RWPE2 (cell line): ENCODE measurements at places on chromosomes 11 and 22.

DNA sequence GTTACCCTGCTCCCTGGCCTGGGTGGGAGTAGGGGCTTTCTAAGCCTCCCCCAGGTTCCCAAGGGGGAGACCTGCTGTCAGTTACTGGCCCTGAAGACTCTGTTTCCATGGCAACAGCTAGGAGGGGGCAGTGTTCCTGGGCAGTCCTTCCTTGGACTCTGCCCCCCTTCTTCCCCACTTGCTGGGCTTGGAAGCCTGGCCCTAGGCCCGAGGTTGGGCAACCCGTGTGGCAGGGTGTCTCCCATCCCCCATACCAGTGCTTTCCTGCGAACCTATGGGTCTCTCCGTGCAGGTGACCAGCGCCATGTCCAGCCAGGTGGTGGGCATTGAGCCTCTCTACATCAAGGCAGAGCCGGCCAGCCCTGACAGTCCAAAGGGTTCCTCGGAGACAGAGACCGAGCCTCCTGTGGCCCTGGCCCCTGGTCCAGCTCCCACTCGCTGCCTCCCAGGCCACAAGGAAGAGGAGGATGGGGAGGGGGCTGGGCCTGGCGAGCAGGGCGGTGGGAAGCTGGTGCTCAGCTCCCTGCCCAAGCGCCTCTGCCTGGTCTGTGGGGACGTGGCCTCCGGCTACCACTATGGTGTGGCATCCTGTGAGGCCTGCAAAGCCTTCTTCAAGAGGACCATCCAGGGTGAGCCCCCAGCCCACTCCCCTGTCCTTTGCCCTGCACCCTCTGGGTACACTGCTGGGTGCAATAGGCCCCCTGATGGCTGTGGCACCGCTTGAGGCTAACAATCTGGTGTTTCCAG, 1.7 kb downstream of the ESRRA start:
- H3K27ac ChIP-seq = peak overlapping the region; percentile 86
- peaks cover 10% of the 10 kb centered on the region; the same call in 1 of the 2 replicates for H3K36me3 ChIP-seq
- H3K4me1 ChIP-seq = peaks cover 8% of the 10 kb centered on the region
- DNase-seq = peak; percentile 66
- no peaks in the 10 kb centered on the region for H3K27me3 ChIP-seq

DNA sequence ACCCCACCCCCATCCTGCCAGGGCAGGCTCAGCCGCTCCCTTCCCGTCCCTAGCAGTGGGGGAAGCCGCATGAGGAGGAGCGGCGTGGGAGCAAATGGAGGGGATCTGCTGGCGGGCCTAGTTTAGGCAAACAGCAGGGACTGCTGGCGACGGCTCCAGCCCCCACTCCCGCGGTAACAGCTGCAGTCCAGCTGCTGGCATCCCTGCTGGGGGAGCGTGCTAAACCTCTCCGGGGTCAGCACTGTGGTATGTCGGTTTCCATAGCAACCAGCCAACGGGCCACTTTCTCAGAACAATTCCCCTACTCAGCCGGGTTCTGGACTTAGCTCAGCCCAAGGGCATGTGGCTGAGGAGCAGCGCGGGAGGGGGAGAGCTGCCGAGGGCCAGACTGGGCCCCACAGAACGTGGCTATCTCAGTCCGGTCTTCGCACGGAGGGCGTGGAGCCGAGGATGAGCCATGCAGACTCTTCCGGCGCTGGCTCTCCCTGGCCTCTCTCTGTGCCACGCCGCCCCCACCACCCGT, 98.8 kb downstream of the PKNOX2 start:
- H3K4me1 ChIP-seq = no peaks in the 10 kb centered on the region
- H3K36me3 ChIP-seq = no peaks in the 10 kb centered on the region
- H3K27me3 ChIP-seq = peaks cover 5% of the 10 kb centered on the region
- H3K4me3 ChIP-seq = no peak overlapping the region

DNA sequence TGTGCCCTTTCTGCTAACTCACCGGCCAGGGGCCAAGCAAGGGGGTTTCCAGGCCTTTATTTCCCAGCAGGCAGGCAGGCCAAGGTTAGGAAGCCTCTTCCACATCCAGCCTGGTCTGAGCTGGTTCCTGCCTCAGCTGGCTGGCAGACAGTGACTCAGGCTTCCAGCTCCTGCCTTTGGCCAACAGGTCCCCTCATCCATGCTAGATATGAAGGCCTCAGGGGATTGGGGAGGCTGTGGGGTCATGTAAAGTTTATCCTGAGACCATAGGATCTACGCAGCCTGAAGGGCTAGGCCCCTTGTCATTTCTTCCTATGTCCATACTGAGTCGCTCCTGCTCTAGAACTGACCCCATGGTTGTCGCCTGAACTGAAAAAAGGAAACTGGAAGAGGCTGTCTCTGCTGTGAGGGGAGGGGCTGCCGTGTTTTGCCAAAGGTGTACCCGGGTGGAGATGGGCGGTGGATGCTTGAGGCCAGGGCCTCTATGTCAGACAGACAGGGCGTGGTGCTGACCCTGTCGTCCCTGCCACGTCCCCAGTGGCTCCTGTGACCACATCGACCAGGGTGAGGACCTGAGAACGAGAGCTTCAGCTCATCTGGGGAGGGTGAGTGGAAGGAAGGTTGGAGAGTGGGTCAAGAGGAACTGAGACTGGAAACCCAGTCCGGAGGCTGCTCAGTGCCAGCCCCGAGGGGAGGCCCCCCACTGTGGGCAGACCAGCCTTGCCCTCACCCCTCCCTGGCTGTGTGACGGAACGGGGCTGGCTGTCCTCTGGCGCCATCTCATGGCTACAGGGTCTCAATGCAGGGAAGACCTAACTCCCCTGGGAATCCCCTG, 17.0 kb downstream of the P2RY6 start:
- H3K4me3 ChIP-seq = no peak overlapping the region
- no peak for DNase-seq
- no peaks in the 10 kb centered on the region for H3K36me3 ChIP-seq
- peak overlapping the region; percentile 55 for H3K27ac ChIP-seq
- peaks cover 7% of the 10 kb centered on the region for H3K4me1 ChIP-seq
- no peaks in the 10 kb centered on the region for H3K27me3 ChIP-seq

GRCh38 chr11:11659567-11660362, 38.0 kb upstream of the GALNT18 start:
- H3K4me1 ChIP-seq = no peaks in the 10 kb centered on the region
- no peak overlapping the region for H3K27ac ChIP-seq
- H3K4me3 ChIP-seq = no peak overlapping the region
- peaks cover 5% of the 10 kb centered on the region for H3K27me3 ChIP-seq

DNA sequence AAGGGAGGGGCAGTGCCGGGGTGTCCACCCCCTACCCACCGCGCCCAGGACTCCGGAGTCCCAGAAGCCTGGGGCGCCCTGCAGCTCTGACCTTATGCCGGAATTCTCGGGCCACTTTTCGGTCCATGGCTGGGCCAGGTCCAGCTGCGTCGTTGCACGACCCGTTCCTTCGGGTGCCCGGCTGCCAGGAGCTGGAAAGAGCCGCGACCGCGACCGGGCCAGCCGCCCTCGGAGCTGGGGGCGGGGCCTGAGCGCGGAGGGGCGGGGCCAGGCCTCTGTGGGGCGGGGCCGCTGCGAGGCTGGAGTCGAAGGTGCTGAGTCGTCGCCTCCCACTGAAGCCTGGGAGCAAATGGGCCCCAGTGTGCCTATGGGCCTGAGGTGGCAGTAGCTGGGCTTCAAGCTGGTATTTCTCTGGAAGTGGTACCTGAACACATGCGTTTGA, at the start of gene USH1C:
Gene USH1C (minus strand): TSS at position 236 of the 442 bp plus-strand sequence. CDS start 109 bp downstream, at position 127.
- no peaks in the 10 kb centered on the region for H3K27me3 ChIP-seq
- H3K36me3 ChIP-seq = no peaks in the 10 kb centered on the region
- no peaks in the 10 kb centered on the region for H3K4me1 ChIP-seq
- peak within 1 kb of the TSS; percentile 18 for H3K4me3 ChIP-seq
